Activated CD8-positive, alpha-beta memory T cell treated with anti-CD3 and anti-CD28 coated beads for 1 hour (primary cell): ENCODE measurements at places on chromosomes 5 and 9.

- no peak for DNase-seq
These were observed 60.5 kb downstream of the CDC42SE2 start for GRCh38 chr5:131324303-131324702.

DNA sequence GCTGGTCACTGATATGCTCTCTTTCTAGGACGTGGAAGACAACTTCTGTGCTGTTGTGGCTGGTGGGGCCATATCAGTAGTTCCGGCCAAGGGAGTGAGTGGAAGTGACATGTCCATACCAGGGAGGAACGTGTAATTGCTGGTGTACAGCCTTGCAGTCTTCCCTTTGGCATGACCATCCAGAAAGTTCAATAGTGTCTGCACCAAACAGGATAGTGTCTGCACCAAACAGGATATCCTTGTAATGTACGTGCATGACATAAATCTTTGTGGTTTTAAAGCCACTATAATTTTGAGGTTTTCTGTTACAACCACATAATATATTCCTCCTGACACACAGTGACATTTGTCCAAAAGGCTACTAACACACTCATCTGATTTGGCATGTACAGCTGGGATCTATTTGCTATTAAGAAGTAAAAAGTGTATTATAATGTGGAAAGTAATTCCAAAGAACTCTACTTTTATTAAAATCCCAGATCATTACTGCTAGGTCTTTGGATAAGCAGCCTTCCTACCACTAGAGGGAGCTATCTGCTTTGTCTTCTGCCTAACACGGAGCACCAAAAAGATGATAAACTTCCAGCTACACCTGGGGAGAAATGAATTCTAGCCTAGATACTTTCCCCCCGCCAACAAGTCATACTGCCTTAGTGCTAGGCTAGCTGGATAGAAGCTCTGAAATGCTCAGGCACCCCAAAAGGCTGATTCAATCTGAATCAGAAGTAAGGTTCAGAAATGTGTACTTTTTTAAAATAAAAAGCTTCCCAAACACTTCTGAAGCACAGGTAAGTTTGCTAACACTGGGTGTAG lies 52.7 kb downstream of the RNF145 start:
- peak; percentile 8 for DNase-seq

- no peak for DNase-seq
These were observed 161.7 kb downstream of the OLFM1 start for GRCh38 chr9:135249191-135249590.

GRCh38 chr5:104299998-104300706 lies 737.6 kb upstream of the NUDT12 start:
- no peak for DNase-seq

GRCh38 chr9:114372921-114373448 lies 14.8 kb downstream of the AKNA start:
- peak; percentile 69 for DNase-seq

DNA sequence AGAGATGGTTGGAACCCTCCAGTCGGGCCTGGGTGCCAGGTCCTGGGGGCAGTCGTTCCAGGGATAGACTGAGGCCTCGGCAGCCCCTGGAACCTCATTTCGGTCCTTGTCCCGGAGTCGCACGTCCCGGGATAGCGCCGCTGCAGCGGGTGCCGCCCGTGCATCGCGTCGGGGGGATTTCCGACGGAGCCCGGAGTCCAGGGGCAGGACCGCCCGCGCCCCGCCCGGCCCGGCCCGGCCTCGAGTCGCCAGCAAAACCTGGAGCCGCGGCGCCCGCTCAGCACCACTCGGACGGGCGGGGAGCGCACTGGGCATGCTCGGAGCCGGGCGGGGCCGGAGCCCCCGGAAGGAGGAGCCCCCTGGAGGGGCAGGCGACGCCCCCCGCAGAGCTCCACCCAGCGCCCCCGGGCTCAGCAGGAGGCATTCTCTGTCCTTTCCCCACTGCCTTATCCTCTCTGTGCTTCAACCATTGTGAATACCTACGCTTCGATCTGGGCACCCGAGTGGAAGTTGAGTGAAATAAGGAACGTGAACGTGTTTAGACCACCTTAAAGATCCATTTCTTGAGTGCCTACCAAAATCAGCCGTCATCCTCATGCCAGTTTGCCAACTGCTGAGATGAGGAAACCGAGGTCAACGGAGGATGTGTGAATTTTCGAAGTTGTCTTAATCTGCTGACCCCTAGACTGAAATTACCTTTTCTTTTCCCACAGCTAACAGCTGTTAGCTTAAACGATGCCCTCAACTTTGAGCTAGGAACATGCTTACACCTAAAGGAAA lies 1.7 kb upstream of the PTPN3 start:
- no peak for DNase-seq
